RWPE2 (cell line): ENCODE measurements at places on chromosomes 16 and 17.

GRCh38 chr17:50835301-50836234 lies at the start of gene WFIKKN2:
Gene WFIKKN2 (plus strand): TSS chr17:50835586. CDS start chr17:50835938, 352 bp downstream.
- peak; percentile 61 for DNase-seq

GRCh38 chr16:52906281-52906680 lies 146.4 kb downstream of the CHD9NB start:
- DNase-seq: no peak

- DNase-seq: no peak
Observed at GRCh38 chr16:78768226-78768625, 668.8 kb downstream of the WWOX start.

- DNase-seq: no peak
Observed at GRCh38 chr16:19130852-19131824, 17.4 kb downstream of the ITPRIPL2 start.

- no peak for DNase-seq
Observed at GRCh38 chr17:74758848-74759168, 10.4 kb downstream of the NHERF1 start.

- no peak for DNase-seq
Observed at GRCh38 chr16:2296661-2297505, 29.0 kb upstream of the RNPS1 start.

DNA sequence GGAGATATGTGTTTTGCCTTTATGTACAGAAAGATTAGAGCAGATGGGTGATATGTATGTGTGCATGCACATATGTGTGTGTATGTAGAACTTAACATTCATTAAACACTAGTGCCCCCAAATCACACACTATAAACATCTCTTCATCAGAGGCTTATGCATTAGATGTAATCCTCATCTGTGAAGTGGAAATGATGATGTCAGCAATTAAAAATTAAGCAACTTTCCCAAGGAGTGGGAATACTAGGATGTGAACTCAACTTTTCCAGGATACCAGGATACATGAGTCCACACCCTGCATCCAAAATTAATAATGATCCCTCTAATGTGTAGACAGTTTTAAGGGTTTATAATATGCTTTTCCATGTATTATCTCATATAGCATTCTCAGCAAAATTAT lies 127.7 kb upstream of the ADAMTS18 start:
- no peak for DNase-seq

DNA sequence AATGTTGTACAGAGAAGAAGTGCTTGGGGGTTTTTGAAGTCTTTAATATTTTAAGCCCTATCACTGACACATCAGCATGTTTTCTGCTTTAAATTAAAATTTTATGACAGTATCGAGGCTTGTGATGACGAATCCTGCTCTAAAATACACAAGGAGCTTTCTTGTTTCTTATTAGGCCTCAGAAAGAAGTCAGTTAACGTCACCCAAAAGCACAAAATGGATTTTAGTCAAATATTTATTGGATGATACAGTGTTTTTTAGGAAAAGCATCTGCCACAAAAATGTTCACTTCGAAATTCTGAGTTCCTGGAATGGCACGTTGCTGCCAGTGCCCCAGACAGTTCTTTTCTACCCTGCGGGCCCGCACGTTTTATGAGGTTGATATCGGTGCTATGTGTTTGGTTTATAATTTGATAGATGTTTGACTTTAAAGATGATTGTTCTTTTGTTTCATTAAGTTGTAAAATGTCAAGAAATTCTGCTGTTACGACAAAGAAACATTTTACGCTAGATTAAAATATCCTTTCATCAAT lies 57.8 kb downstream of the HLF start:
- DNase-seq: no peak

DNA sequence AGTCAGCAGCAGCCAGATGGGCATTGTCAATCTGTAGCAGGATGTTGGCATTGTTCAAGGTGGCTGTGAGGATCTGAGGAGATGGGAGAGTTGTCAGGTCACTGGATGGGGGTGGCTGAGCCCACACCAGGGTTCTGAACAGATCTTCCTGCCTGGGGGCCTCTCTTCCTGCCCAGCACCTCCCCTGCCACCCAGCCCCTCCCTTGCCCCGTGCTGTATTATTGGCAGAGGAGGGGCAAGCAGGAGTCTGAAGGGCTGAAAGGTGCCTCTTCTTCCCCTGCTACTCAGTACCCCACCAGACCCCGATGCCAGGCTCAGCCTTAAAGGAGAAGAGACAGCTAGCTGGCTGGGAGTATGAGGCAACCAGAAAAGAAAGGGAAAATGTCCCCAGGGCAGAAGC lies 93.0 kb downstream of the GOSR1 start:
- no peak for DNase-seq

GRCh38 chr16:54193665-54194333 lies 92.8 kb downstream of the IRX3 start:
- no peak for DNase-seq

GRCh38 chr16:68364561-68364998 lies 53.8 kb downstream of the PRMT7 start:
- no peak for DNase-seq

DNA sequence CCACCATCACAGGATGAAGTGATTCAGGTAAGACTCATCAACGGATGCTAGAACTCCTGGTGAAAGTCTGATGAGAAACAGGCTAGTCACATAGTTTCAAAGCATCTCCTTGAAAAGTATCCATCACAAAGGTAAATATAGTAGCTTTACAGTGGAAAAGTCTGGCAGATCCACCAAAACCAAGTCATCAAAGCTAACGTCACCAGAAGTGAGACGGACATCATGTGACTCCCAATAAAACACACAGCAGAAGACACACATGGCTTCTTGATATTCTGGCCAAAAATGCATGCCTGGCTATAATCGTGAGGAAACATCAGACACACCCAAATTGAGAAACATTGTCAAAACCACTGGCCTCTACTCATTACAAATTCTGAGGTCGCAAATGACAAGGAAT lies 17.9 kb upstream of the TRPV3 start:
- DNase-seq: no peak

DNA sequence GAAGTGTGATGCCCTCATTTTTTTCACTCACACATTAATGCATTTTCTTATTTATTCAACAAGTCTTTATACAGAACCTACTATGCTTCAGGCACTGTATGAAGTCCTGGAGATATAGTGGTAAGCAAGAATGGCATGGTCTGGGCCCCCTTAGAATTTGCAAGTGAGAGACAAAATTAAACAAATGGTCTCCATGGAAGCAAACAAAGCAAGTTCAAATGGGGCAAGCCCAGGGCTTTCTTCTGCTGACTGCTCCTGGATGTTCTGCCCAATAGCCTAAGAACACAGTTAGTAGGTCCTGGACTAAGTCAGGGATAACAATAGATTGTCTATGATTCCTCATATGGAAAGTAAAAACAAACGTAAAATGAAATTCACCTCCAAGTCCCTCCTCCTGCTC lies 31.3 kb upstream of the DDX52 start:
- no peak for DNase-seq

DNA sequence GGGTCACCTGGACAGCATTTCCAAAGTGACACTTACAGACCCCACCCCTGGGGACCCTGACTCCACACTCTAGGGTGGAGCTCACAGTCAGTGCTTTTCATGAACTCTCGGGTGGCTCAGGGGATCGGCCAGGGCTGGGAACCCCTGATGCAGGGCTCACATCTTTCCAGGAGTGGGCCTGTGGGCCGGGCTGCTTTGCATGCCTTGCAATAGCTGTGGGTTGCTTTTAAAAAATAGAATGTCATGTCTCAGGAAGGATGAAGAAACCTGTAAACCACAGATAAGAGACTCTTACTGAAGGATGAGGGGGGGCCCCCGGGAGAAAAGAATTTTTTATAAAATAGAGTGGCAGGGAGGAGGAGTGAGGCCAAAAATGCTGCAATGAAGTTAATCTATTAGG lies 40.2 kb downstream of the RBFOX3 start:
- DNase-seq: no peak

DNA sequence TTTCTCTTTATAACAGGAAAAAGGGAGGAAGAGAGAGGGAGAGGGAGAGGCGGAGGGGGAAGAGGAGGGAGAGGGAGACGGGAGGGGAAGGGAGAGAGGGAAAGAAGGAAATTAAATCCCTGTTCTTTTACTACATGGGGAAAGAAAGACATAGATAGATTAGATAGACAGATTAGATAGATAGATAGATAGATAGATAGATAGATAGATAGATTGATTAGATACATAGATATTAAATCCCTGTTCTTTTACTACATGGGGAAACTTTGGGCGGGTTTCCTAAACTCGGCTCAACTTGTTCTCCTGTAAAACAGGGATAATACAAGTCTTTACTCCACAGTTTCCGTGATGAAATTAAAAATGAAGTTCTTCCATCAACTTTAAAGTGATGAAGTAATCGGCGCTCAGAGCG lies 661 bp downstream of the RFWD3 start:
- DNase-seq: no peak

DNA sequence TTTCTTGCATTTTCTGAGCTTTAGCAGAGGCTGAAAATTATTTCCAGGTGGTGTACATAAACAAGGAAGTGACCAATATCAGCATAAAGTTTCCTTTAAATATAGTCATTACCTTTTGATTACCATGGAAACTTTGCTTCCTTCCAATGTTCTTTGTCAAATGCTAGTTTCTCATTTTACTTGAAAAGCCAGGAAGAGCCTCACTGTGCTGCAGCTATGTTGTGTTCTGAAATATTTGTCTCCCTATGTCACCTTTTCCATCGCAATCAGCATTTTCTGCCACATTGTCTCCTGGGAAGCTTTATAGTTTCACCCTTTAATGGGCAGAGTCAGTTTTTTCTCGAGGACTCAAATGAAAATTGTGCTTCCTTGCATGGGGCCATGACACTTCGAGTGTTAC lies 496.0 kb downstream of the CDH8 start:
- no peak for DNase-seq

GRCh38 chr17:44556166-44556831 lies 985 bp upstream of the FZD2 start:
- no peak for DNase-seq

GRCh38 chr16:70772493-70772892 lies 28.5 kb downstream of the VAC14 start:
- DNase-seq: no peak

- no peak for DNase-seq
Observed at GRCh38 chr17:73288534-73289302, 23.1 kb downstream of the CDC42EP4 start.

DNA sequence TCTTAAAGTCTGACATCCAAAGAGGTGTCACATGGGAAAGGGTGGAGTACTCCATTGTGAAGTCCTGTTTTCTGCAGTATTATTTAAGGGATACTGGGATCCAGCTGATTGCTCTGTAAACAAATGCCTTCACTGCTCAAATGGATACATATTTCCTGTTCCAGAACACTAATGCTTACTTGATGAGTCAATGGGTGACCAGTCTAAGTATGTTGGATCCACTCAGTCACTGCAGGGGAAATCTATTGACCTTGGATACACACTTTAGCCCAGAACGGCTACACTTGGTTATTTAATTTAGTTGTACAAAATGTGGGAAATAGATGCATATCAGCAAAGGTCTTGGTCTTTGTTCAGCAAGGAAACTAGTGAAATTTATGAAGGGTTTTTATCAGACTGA lies 261.4 kb downstream of the MAP2K4 start:
- no peak for DNase-seq

DNA sequence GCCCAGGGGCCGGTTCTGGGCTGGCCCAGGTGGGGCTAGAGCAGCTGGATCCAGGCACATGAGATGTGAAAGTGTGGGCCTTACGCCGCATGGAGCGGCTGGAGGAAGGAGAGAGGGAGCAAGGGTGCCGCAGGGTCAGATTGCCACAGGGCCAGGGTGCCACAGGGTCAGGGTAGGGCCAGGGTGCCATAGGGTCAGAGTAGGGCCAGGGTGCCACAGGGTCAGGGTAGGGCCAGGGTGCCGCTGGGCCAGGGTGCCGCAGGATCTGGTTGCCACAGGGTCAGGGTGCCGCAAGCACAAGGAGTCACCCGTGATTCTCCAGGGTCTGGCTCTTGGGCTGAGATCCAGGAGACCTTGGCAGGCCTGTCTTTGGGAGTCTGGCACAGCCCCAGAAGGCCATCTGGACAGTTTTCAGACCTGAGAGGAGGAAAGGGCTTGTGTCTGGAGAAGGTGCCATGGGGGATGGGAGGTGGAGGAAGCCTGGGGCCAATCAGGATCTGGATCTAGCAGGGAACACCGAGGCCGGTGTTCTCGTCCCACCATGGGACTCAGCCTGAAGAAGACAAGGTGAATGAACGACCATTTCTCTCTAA lies 13.1 kb upstream of the LASP1NB start:
- peak; percentile 39 for DNase-seq

- peak; percentile 93 for DNase-seq
Observed at GRCh38 chr17:62819511-62820221, 11.6 kb upstream of the MARCHF10 start.

DNA sequence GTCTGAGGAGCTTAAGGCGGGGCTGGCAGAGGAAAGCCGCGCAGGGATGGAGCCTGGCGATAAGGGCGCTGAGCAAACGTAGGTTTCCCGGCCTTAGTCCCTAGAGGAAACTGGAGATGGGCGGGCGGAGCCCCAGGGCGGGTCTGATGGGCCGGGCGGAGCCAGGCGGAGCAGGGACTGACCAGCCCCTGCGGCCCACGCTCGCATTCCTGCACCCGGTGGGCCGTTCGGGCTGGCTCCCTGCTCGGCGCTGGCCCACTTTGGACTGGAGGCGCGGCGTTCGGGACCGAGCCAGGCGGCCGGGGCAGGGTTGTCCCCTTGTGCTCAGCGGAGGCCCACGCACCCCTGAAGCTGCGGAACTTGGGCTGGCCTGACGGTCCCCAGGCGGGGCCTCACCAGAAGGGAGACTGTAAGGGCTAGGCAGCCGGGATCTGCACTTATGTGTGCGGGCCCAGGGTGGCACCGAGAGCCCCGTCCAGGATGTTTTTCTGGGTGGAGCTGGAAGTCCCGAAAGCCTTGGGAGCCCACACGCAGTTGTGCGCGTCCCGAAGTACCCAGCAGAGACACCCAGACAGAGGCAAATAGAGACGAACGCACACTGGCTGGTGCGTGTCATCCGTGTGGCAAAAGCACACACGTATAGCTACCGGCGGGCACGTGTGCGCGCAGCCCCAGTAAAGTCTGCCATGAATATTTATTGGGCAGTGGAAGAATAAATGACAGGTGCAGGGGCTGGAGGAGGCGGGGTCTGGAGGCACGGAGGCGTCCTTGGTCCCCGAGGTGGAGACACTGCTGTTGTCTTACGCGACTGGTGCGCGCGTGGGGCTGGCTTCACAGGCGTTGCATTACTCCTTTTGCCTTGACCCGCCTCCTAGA lies 1.4 kb downstream of the PYDC1 start:
- DNase-seq: no peak

DNA sequence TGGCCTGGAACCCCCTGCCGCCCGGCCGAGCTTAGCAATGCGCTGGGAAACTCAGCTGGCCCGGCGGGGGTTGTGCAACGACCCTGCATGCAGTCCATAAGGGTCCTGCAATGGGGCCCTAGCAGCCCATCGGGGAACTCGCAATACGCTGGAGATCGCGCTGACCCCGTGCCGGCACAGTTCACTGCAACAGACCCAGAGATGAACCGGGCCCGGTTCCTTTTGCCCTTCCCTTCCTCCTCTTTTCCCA lies 375 bp downstream of the SLC25A11 start:
- no peak for DNase-seq

GRCh38 chr17:76925441-76925891 lies 57.3 kb downstream of the MGAT5B start:
- DNase-seq: no peak

- no peak for DNase-seq
Observed at GRCh38 chr17:80731323-80731722, 186.7 kb downstream of the RPTOR start.
